ENCODE measurements at places on chromosomes 1 and 21. TPM values are rescaled to one million over a fixed set of nuclear protein-coding genes. Genes with fewer than 3 reads are reported as not detected.

The FMN2 gene
- polyA plus RNA-seq = 5.9 TPM

The ZDHHC18 gene
- polyA plus RNA-seq = 29.3 TPM

The DEPDC1 gene
- 14.2 TPM for polyA plus RNA-seq

The LAMC2 gene
- 5.7 TPM for polyA plus RNA-seq

The FCER1A gene
- 0.35 TPM for polyA plus RNA-seq

The ANKRD34A gene
- polyA plus RNA-seq = 0.88 TPM

The RIPPLY3 gene
- polyA plus RNA-seq = 2.5 TPM

The TMEM50A gene
- 101 TPM for polyA plus RNA-seq

The NMNAT2 gene
- 4.1 TPM for polyA plus RNA-seq

The ADORA3 gene
- 0.62 TPM for polyA plus RNA-seq

The LAD1 gene
- polyA plus RNA-seq = 28.0 TPM

The RAB7B gene
- polyA plus RNA-seq = 3.0 TPM

The CYYR1 gene
- polyA plus RNA-seq = 52.5 TPM

The CFAP107 gene
- polyA plus RNA-seq = 0.85 TPM

The HSD3B2 gene
- polyA plus RNA-seq = 3.0 TPM

The CFAP141 gene
- polyA plus RNA-seq = not detected

The PLEKHA6 gene
- 44.7 TPM for polyA plus RNA-seq

The VWA5B1 gene
- polyA plus RNA-seq = 2.7 TPM

DNA sequence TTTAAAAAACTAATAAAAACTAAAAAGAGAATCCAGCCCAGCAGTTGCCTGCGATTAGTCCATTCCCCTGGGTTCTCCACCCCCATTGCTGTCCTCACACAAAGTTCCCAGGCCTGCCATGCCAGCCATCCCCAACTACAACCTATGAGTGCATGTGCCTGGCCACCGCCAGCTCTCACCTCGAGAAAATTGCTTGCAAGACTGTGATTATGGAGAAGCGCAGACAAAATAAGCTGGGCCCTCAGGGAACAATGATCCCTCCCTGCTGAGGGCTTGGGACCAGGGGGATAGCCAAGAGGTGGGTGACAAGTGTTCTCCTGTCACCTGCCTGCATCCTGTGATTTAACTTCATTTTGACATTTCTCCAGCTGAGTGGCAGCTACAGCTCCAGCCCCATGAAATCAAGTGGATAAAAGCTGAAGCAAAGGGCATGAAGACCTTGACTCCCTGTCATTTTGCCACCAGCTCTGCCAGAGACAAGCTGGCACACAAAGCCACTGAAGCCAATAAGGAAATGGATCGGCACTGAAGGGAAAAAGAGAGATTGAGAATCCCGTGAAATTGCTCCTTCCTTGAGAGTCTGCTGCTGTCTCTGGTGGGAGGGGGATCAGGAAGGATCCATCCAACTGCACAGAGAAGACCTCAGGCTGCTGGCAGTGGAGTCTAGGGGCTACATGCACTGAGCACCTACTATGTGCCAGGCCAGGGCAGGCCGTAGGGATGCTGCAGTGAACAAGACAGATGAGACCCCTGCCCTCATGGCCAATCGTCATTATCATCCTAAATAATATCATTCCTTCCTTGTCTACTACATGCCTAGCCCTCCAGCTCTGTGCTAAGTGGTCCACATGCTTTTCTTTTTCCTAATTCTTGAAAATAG is 40.7 kb downstream of the MATN1 start:
- no peak for DNase-seq

DNA sequence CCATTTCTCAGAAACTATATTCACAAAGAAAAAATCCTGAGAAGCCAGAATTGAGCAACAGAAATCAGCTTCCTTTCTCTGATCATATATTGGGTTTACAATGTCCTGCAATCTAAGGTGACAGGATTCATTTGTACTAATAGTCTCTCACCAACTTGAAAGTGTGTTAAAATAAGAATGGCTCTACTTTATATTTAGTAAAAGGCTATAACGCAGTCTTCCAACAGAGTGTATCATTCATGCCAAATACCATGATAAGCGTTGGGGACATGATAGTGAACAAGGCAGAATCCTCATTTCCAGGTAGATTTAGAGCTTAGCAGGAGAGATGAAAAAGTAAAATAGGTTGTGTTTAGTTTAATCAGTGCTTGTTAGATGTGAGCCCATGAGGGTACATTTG is 519.2 kb upstream of the ZRANB2 start:
- no peak for DNase-seq

- no peak for DNase-seq
Measured at GRCh38 chr21:26840201-26840600, 5.0 kb downstream of the ADAMTS1 start.

- DNase-seq = no peak
Measured at GRCh38 chr1:23118957-23119792, 49.5 kb downstream of the LUZP1 start.

- DNase-seq = no peak
Measured at GRCh38 chr1:182110635-182111034, 49.1 kb upstream of the ZNF648 start.

- no peak for DNase-seq
Measured at GRCh38 chr1:214154596-214155292, 126.2 kb upstream of the SMYD2 start.

- no peak for DNase-seq
Measured at GRCh38 chr1:159184201-159184600, 12.8 kb downstream of the CADM3 start.

DNA sequence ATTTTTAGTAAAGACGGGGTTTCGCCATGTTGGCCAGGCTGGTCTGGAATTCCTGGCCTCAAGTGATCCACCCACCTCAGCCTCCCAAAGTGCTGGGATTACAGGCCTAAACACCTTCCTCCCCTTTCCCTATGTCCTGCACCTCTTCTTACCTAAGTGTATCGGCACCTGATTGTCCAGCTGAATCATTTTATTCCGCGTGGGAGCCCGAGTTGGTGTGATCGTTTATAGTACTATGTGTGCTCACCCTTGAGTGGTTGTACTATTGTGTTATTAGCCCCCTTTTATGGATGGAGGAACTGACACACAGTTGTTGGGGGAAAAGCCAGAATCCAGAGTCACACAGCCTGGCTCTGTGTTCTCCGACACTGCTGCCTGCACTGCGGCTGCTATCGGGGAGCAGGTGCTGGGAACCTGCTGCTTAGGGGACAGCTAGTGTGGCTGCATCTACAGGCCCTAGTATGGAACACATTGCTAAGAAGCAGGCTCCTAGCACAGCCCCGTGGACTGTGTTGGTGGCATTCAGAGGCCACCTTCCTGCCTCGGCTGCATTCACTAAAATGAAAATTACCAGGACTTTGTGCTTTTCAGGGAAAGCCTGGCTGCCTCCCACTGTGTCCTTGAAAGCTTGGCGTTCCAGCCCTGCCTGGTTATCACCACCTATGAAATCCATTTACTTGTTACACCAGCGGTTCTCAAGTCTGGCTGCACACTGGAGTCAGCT is 21.6 kb downstream of the ENO1 start:
- DNase-seq = no peak

DNA sequence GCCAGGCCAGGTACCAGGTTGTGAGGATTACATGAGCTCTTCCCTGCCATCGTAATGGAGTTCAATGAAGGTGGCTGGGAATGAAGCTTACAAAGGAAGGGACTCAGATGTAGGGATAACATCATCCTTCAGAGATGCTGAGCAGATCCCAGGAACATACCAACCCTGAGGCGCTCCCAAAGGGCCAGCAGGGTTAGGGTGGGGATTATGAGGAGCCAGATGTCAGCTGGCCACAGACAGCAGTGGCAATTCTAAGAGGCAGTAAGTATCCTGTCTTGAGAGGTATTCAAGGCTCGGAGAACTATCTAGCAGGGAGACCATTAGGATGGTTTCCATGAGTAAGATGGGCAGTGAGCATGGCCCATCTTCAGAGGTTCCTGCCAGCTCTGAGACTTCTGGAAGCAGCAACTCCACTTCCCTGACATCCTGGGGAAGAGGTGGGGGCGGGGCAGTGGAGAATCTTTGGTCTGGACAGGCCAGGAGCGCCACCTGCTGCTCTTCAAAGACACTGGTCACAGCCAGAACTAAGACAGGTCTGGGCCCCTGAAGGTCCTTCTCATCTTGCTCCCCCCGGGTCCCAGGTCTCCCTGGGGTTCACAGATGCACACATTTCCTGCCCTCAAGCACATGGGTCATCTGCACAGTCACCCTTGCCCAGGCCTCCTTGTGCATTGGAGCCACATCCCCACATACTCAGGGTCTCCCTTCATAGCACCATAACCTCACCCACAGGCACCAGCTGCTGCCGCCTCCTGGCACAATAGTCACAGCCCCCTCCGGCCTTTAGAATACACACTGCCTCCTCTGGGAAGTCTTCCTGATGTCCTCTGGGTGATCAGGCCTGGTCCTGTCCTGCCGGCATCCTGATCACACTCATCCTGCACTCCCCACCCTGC is 2.7 kb upstream of the SDC3 start:
- DNase-seq = peak; percentile 48

GRCh38 chr1:16294219-16295212 is 57.5 kb upstream of the CPLANE2 start:
- no peak for DNase-seq

- no peak for DNase-seq
Measured at GRCh38 chr21:32981096-32981495, 44.6 kb upstream of the OLIG2 start.

GRCh38 chr21:45974073-45975019 is 7.2 kb upstream of the COL6A1 start:
- no peak for DNase-seq

DNA sequence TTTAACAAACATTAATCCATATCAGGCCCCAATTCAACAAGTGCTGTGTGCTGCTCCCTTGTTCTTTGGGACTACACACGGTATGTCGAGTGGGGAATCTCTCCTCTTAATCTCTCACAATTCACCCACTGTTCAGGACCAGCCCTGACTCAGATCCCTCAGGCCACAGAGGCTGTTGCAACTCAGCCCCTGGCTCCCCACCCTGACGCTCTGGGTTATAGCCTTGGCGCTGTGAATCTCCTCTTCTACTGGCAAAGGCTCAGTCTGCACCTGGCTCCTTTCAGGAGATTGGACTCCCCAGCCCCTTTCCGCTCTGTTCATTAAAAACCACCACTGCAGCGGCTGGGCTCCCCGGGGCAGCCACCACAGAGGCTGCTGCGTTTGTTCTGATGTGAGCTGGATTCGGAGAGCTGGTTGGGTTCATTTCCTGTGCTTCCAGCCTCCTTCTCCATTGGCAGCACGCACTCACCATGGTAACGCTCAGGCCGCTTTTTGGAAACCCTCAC is 13.0 kb downstream of the CAPN8 start:
- no peak for DNase-seq

GRCh38 chr21:46392921-46393320 is 65.8 kb upstream of the DIP2A start:
- DNase-seq = no peak

GRCh38 chr1:53535846-53536245 is 76.6 kb downstream of the DMRTB1 start:
- no peak for DNase-seq

GRCh38 chr1:1842360-1843146 is 48.3 kb downstream of the GNB1 start:
- DNase-seq = no peak

DNA sequence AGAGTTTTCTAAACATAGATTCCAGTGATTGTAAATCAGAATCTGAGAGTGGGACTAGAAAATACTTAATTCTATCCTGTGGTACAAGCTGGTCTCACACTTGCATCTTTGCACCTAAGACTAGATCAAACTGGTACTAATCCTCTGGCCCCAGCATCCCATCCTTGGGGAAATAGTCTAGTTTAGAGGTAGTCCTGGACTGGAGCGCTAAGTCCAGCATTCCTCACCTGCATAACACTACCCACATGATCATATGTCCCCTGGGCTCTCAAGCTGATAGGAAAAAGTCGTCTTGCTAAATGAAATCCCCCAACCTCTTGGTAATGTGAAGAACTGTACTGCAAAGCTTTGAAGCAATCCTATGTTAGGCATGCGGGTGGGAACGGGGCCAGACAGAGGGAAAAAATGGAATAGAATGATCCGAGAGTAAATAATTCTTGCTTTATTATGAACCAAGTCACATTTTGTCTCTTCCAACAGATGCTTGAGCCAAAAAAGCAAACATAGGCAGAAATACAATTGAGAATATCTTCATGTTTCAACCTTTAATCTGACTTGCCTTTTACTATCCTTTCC is 4.8 kb downstream of the COX20 start:
- no peak for DNase-seq

DNA sequence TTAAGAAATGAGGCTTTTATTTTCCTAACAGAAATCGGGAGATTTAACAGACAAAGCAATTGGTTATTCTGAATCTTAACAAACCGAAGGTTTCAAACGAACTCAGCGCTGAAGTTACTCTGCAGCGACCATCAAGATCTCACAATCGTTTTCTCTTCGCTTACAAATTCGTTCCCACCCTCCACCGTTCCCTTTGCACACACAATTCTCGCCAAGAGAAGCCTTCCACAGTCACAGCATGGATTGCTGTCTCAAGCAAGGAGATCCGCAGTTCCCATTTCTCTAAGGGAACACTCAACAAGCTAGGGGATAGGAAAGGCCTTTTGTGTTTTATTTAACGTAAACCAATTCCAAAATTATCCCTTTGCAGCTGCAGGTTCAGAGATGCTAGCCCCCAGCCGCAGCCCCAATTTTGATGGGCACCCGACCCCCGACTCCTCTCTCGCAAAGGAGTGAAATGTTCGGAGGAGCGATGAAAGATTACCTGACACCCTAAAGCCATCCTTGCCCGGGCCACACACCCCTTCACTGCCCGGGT is 755 bp downstream of the FBXO42 start:
- DNase-seq = no peak

- no peak for DNase-seq
Measured at GRCh38 chr1:220943319-220943996, 64.2 kb downstream of the HLX start.

DNA sequence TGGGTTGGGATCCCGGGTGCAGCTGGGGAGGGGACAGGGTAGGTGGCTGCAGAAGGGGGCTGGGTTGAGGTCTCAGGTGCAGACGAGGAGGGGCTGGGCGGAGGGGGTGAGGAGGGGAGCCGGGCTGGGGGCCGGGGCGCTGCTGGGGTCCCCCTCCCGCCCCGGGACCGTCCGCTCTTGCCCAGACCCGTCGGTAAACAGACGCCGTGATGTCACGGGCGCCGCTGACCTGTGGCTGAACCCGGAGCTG is 22.3 kb downstream of the DHRS3 start:
- no peak for DNase-seq

DNA sequence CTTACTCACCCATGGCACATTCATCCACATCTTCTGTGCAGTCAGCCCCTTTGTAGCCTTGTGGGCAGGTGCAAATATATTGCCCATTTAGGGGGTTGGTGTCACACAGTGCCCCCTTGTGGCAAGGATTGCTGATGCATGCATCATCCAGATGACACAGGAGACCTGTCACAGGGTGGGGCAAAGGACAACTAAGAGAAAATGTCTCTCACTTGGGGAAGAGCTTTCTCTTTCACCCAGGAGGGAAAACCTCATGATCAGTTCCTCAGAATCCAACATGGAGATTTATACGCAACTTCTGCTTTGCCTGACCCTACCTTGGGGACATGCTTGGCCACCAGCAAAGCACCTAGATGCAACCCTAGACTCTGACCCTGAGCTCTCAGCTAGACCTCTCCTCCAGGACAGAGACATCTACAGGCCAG is 71.8 kb upstream of the ADAM30 start:
- no peak for DNase-seq

- DNase-seq = no peak
Measured at GRCh38 chr1:226884116-226884625, 13.8 kb downstream of the PSEN2 start.

- DNase-seq = no peak
Measured at GRCh38 chr21:42784896-42785451, 94.4 kb downstream of the WDR4 start.

- DNase-seq = no peak
Measured at GRCh38 chr1:221706876-221707582, 34.9 kb downstream of the DUSP10 start.

GRCh38 chr1:53678938-53679825 is 59.8 kb downstream of the GLIS1 start:
- DNase-seq = no peak

Measured in left renal cortex interstitium (tissue), 4 donors.